NCI-H1436 treated with DMSO at 0.1 percent for 48 hours (cell line): ENCODE measurements at places on chromosomes 5 and 9.

DNA sequence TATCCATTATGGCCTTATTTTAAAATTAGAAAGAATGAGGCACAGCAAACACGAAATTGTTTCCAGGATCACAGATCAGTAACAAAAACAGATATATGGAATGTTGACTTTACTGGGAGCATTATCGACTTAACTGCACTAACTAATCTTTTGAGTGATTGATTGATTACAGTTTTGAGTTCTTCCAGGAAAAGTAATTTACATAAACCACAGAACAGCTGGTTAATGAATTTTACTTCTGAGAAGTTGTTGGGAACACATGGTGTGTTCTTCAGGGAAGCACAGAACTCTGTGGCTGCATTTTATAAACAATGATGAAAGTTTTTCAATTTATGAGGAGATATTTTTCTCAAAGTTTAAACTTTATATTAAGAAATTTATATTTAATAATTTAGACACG, 802.4 kb upstream of the ACO1 start:
- no peak for DNase-seq

GRCh38 chr5:165086465-165086864, 1581.0 kb downstream of the MAT2B start:
- no peak for DNase-seq

DNA sequence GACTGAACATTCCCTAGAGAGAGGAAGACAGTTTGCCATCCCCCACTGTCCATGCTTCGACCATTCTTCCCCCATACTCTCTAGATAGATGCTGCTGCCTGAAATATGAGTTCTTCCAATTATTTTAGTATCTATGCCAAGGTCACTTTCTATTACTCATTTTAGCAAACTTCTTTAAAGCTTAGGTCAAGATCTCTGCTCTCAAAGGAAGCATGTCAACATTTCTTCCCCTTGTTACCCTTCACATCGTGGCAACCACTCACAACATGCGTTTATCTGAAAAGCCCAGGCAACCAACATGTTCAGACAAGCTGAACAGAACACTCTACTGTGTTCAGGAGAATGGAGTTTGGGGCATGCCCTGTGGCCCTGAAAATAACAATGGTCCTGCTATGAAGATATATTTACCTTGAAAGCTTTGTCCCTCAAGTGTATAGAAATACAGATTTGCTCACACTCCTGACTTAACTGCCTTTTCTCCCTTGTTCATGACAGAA, 138.4 kb upstream of the KIF2A start:
- DNase-seq: peak; percentile 48

- DNase-seq: no peak
Measured at GRCh38 chr9:68629042-68629441, 76.0 kb upstream of the PIP5K1B start.

- DNase-seq: no peak
Measured at GRCh38 chr5:34043099-34043876, at the start of gene C1QTNF3. TSS of gene C1QTNF3 (minus strand) at chr5:34043213. CDS start at chr5:34043125, 88 bp downstream.

GRCh38 chr9:81372628-81373191, 316.6 kb downstream of the TLE1 start:
- no peak for DNase-seq

- no peak for DNase-seq
Measured at GRCh38 chr5:169893010-169893409, 87.3 kb downstream of the INSYN2B start.

DNA sequence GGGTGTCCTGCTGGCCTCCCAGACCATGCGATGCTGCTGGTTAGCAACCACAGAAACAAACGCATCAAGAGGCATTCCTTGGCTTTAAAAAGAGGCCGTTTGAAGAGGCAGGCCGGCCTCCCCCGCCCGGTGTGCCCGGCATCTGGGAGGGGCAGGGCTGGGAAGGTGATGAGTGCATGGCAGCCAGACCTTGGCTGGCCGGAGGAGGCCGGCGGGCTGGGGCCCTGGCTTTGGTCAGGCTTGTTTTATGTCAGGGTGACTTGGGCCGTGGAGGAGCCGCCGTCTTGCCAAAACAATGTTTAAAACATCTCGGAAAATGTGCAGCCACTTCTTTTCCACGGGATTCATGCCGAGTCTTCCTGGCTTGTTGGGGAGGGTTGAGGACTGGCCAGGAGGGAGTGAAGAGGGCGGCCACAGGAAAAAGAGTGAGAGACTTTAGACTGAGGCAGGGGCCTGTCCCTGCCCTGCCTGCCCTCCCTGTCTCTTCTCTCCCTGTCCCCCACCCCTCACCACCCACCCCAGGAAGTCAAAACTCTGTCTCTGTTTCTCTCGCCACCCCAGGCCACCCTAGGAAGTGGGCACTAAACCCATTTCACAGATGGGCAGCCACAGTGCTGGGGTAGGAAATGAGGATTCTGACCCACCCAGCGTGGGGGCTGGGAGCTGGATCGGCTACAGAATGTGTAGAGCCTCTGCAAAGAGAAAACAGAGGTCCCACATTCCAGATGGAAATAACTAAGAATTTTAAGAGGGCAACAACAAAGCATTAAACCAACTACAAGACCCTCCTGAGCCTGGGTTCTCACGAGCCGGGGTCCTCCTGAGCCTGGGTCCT, 143.0 kb downstream of the RXRA start:
- DNase-seq: no peak

DNA sequence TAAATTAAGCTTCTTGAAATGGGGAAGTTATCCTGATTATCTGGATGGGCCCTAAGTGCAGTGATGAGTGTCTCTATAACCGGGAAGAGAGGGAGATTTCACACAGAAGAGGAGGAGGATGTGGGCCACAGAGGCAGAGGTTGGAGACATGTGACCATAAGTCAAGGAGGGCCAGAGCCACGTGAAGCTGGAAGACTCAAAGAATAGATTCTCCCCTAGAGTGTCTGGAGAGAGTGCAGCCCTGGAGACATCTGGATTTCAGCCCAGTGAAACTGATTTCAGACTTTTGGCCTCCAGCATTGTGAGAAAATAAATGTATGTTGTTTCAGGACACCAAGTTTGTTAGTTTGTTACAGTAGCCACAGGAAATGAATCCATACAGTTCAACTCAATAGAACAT, 442.9 kb downstream of the NTRK2 start:
- DNase-seq: no peak

DNA sequence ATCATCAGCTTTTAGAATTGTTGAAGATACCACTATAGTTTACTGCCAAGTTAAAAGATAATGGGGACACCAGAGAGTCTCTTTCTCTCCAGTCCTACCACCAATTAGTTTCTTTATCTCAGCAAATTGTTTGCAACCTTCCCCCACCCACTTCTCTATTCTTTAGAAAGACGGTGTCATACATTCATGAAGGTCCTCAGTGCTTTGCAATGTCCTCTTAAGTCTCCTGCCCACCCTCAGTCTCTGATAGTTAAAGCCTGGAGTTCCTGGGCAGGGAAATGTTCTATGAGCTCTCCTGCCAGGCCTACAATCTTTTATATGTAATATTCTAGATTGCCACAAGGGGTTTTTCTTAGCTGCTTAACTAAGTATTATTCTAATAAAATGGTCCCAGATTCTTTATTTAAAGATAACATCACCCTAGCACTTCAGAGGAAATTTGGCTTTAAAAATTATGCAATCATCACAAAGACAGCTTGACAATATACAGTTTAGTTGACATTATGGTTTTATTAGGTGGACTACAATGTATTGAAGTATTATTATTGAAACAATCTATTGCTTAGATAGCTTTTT, 509.2 kb downstream of the CSNK1G3 start:
- DNase-seq: no peak

- DNase-seq: no peak
Measured at GRCh38 chr9:77747163-77747562, 99.0 kb upstream of the GNA14 start.

DNA sequence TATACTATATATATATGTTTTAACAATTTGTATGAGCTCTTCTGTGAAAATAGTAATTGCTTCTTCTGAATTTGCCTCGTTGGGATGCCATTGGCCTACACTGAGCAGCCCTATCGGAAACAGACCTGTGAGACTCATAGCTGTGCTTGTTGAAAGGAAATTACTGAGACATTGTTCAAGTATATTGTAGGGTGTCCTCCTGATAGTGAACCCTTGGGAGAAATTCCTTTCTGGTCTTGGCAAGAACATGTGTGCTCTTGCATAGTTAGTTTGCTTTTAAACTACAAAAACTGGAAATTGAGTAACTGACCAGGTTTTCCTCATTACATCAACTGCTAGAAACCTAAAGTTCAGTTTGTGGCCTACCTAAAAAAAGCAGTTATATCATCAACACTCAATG, 160.9 kb downstream of the LURAP1L start:
- DNase-seq: no peak

DNA sequence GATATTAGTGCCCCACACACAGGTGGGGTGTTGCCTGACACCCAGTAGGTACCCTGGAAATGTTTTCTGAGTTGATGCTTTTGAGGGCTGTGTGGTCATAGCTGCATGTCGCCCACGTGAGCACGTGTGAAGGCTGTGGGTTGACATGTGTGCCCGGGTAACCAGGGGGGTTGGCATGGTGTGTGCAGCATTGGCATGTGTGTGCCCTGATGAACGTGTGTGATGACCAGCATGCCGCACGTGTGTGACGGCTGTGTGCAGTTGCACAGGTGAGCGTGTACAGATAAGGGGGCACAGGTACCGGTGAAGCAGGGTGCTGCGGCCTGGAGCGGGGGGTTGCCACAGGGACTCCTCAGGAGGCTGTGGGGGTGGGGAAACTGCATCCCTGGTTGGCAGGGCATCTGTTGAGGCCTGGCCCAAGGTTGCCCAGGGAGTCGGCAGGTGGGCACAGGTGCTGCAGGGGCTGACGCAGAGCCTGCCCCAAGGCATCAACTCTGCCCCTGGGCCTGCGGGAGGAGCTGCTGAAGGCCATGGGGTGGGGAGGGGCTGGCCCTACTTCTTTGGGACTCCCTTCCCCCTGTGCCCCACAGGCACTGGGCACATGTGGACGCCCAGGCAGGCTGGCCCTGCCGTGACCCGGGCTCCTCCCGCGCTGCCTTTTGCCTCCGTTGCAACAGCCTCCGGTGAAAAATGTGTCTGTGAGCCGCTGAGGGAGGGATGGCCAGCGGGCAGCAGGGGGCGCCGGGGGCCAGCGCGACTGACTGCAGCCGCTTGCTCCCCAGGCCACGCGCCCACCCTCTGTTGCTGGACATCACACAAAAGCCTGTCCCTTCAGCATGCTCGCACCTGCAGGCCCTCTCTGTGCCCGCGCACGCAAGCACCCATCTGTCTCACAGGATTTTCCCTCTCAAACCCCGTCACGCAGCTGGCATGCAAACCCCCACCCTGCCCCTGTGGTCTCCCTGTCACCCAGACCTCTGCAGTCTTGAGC, 2.2 kb downstream of the UNC5A start:
- no peak for DNase-seq

DNA sequence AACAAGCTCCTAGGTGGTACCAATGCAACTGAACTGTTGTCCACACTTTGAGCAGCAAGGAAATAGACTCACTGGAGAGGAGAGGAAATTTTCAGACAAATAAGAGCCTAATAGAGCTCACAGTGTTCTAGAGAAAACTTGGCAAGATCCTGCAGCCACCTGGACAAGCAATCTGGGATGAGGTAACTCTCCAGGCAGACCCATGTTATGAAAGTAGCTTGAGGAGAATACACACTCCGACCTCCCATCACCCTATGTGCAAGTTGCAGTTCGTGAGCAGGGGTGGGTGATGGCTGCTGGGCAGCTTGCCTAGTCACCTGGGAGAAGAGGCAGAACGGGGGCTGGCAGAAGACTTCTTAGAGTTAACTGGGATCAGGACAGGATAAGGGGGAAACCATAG, 102.2 kb downstream of the KLF4 start:
- DNase-seq: no peak

DNA sequence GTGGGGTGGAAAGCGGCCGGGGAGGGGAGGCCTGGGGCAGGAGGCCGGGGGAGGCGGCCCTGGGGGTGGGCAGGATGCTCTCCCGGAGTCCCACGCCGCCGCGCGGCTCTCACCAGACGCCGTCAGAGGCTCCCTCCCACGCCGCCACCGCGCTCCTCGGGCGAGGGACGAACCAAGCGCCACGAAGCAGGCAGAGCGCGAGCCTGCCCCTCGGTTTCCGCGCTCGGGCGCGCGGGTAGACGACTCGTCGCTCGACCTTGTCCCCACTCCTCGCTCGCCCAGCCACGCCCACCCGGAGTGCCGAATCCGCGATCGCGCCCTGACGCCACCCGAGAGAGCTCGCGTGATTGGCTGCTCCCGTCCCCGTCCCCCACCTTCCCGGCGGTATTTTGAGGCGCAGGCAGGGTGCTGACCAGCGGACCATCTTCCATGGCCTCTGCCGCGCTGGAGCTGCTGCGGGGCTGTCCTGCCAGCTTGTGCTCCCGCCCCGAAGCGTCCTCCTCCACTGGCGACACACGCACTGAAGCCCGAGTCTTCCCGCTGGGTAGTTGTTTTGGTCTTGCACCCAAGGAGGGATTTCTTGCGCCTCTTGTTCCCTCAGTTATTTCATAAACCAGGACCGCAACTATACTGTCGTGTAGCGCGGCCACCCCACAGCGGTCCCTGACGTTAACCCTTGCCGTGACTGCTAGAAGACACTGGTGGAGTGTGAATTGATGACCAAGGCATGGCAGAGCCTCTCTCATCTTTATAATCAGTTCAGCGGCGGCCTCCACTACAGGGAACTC, at the start of gene GNE:
GNE (minus strand) TSS at position 241 of the 788 bp plus-strand sequence. CDS start 9,093 bp downstream, outside the sequence.
- DNase-seq: peak; percentile 57

DNA sequence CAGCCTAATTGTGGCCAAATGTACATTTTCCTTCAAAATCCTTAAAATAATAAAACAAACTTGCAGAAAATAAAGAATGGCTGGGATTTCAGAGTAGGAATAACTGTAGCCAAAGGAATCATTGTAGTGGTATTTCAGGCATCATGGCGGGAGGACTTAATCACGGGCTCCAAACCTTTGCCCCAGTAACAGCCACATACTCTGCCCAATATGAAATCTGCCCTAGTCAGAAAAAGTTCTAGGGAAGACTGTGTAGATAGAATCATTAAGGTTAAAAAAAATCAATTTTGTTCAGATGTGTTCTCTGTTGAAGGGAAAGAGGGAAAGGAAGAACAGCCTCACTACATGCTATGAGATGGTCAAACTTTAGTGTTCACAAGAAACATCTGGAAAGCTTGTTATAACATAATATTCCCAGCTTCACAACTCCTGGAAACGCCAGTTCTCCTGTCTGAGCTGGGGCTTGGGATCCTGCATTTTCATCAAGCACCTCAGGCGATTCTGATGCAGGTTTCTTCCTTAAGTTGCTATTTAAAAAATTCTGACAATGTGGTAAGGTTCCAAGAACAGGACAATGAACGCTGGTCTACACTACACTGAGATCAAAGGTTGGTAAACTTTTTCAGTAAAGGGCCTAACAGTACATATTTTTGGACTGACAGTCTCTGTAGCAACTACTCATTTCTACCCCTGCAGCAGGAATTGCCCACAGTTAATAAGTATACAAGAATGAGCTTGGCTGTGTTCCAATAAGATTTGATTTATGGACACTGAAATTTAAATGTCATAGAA, 87.9 kb downstream of the CEMIP2 start:
- DNase-seq: no peak
